ENCODE measurements at places on chromosomes 2 and 18. TPM values are rescaled to one million over a fixed set of nuclear protein-coding genes. Genes with fewer than 3 reads are reported as not detected.

NT5DC4 gene
- polyA plus RNA-seq = 0.13 TPM

GRCh38 chr18:47418746-47419145 is 167.3 kb upstream of the SKOR2 start:
- no peak for DNase-seq

GRCh38 chr2:101521487-101521886 is 46.6 kb upstream of the RFX8 start:
- no peak for DNase-seq

ABHD1 gene
- polyA plus RNA-seq = 0.61 TPM

DNA sequence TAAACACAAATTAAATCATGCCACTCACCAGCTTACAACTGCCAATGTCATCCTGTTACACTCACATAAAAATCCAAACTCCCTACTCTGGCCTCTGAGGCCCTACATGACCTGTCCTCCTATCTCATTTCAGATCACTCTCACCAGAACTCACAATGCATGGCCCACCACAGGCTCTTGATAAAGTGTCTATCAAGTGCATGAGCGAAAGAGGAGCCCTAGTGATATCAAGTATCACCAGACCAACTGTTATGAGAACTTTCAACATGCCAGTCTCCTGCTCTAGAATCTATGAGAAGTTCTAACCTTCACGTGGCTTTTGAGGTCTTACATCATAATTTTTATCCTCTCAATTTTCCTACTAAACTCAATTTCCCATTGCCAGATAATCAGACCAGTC is 76.4 kb upstream of the CD226 start:
- no peak for DNase-seq

DNA sequence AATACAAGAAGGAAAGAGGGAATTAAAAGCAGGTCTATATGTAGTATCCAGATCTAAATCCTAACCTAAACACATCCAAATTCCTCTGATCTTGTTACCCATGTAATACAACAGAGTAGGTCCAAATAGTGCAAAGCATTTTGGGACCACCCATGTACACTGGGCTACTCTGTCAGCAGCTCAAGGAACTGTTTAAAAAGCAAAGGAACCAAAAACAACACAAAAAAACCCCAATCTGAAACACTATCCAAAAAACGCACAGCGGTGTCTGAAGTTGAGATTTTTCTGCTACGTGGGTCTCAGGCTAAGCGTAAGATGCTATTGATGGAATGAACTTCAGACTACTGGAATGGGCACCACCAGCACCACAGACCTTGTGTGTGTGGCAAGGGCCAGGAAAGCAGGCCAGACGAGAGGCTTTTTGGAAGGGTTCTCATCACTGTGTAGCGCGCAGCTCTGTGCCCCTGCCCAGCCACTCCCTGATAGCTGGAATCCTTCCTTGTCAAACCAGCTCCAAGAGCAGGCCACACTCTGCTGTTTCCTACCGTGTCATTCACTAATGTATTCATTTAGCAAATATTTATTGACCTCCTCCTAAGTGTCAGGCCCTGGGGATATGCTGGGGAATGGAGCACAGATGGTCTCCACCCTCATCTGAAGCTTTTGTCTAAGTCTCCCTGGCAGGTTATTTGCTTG is 101.4 kb downstream of the COLEC12 start:
- no peak for DNase-seq

- no peak for DNase-seq
Observed at GRCh38 chr2:191631754-191632153, 46.2 kb upstream of the NABP1 start.

ARMC9 gene
- 13.3 TPM for polyA plus RNA-seq

GRCh38 chr2:46387292-46387691 is 90.1 kb downstream of the EPAS1 start:
- no peak for DNase-seq

DSC3 gene
- polyA plus RNA-seq = 0.10 TPM

GKN1 gene
- not detected for polyA plus RNA-seq

DNA sequence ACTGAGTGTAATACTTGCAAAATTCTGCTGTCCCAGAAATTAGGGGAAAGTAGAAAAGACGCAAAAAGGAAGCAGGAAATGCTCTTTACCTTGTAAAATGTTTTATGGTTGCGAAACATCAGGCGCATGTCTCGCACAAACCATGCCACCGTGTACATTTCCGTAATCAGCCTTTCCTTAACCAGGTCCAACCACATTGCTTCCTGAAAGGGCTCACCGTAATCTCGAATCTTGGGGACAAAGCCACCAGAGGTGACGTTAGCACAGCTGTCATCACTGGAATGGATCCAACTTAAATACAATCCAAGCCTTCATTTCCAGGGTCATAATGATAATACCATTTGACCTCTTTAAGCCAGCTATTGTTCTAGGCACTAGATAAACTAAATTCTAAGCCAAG is 49.3 kb downstream of the SP110 start:
- DNase-seq = no peak

DNA sequence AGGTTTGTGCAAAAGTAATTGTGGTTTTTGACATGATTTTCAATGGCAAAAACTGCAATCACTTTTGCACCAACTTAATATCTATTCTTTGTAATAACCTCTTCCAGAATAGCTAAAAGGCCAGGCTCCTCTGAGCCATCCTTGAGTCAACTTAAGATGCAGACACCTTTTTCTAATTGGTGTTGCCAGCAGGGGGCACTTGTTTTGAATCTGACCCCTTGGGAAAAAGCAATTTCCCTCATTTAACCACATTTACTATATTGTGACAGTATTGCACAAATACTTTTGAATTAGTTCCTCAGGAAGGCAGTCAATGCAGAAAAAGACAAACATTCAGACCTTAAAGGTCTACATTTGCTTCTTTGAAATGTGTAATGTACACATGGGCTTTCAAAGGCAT is 78.6 kb upstream of the GALNT5 start:
- DNase-seq = no peak

- DNase-seq = no peak
Observed at GRCh38 chr18:38077229-38077628, 511.6 kb upstream of the CELF4 start.

SNTG2 gene
- polyA plus RNA-seq = 0.51 TPM

AFTPH gene
- polyA plus RNA-seq = 56.0 TPM

DNA sequence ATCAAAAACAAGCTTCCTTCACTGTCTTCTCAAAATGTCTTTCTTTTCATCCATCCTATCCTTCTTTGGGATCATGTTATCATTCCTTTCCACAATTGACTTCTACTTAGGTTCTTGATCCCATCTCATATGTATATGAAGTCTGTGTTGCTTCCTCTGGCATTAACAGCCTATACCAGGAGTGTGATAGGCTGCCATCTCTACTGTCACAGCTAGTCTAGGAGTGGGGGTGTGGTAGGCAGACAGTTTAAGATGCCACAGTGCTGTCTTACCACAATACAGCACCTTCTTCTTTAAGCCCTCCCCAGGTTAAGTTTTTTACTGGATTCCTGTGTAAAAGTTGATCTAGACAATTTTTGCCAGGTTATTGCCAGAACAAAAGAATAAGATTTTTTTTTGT is 3.7 kb upstream of the HTR2B start:
- DNase-seq = no peak

CHN1 gene
- 98.2 TPM for polyA plus RNA-seq
